ENCODE measurements at places on chromosomes 4 and X.

DNA sequence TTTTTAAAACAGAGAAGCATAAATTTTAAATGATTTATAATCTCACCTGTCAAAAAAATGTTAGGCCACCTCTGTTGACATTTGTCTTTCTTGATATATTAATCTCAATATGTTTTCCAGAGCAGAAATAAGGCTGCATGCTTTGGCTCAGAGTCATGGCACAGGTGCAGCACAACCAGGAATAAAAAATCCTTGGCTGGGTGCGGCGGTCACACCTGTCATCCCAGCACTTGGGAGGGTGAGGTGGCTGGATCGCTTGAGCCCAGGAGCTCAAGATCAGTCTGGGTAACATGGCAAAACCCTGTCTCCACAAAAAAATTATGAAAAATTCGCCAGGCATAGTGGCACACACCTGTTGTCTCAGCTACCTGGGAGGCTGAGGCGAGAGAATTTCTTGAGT, 18.1 kb downstream of the CPLX1 start:
- DNase-seq, result no peak

- no peak for DNase-seq
Observed at GRCh38 chr4:129988957-129989356, 893.0 kb downstream of the C4orf33 start.

DNA sequence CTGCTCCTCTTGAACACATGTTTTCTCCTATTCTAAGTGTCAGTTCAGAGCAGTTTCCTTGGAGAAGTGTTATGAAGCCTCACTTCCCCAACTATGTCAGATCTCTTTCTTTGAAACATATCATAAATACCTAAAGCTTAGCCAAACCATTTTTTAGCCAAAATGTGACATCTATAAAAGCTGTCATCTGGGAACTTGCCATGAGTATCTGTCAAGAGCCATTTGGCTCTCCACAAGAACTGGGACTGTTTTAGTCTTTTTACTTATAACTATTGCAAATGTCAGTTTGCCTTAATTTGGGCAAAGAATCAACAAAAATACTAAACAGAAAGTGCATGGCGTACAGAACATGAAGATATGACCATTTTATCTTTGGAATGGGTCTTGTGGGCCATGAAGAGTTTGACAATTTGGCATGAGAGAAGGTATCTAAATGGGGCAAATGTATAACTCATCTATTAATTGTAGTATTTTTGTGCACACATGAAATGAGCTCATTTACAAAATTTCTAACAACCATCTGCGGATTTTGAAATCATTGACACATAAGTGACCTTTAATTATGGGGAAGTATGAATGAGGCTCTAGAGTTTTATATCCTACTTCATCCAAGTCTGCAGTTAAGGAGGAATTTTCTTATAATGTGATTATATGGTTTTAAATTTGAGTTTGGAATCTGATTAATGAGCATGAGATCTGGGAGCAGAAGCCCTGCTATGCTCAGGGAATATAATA, 129.1 kb upstream of the PACRGL start:
- DNase-seq, result no peak

DNA sequence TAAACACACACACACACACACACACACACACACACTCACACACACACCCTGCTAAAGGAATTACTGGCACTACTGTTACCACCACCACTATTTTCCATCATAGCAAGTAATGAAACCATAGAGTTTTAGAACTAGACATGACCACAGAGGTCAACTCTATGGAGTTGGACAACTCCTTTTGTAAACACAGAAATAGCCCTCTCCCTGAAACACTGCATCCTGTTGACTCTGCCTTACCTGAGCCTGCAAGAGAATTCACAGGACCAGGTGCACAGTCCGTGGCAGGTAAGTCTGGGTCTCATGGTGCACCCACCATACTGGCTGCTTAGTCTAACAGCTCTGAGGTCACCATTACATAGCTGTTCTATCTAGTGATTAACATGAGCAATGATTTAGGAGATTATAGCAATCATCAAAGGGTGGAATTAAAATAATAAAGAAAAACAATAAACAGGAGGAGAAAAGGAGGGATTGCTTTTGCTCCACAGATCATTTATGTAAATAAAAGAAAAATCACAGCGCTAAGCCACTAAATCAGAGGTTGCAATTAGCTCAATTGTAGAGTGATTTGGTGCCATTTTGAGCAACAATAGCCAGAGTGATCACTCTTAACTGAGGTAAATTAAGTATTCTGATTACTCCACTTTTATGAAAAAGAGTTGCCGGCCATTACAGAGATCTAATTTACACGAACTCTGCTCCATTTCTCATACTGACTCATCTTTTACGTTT, 340.0 kb upstream of the RASGEF1B start:
- no peak for DNase-seq

- no peak for DNase-seq
Observed at GRCh38 chr4:95422436-95422835, 126.3 kb downstream of the UNC5C start.

DNA sequence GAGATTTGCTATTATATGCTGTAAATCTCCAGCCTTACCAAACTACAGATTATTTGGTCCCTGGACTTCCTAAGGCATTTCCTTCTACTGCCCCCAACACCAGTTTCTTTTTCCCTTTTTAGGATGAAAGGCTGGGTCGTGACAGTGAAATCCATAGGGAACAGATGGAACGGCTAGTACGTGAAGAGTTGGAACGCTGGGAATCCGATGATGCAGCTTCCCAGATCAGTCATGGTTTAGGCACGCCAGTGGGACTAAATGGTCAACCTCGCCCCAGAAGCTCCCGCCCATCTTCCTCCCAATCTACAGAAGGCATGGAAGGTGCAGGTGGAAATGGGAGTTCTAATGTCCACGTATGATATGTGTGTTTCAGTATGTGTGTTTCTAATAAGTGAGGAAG, 67.9 kb downstream of the PKD2 start:
- no peak for DNase-seq

GRCh38 chrX:9627922-9628321, 137.7 kb downstream of the GPR143 start:
- DNase-seq, result no peak

- DNase-seq, result no peak
Observed at GRCh38 chrX:17372052-17372451, 2.9 kb upstream of the NHS start.

DNA sequence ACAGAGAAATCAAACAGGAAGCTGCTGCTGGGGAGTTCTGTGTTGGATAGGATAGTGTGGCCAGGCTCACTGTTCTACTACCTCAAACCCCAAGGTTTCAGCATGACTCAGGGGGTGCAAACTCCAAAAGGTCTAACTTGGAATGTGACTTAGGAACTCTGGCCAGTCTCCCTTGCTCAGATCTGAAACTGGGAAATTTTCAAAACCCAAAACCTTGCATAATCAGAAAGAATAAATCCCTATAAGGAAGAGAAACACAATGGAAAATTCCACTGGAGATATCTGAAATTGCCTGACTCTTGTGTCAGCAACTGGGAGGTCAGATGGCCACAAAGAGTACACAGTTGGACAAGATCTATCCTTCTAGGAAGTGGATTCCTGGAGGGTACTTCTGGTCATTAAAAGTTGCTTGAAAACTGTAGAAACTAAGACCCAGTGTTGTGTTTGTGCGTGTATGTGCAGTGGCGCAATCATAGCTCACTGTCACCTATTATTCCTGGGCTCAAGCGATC, 58.0 kb downstream of the PPEF2 start:
- DNase-seq, result peak; percentile 87

DNA sequence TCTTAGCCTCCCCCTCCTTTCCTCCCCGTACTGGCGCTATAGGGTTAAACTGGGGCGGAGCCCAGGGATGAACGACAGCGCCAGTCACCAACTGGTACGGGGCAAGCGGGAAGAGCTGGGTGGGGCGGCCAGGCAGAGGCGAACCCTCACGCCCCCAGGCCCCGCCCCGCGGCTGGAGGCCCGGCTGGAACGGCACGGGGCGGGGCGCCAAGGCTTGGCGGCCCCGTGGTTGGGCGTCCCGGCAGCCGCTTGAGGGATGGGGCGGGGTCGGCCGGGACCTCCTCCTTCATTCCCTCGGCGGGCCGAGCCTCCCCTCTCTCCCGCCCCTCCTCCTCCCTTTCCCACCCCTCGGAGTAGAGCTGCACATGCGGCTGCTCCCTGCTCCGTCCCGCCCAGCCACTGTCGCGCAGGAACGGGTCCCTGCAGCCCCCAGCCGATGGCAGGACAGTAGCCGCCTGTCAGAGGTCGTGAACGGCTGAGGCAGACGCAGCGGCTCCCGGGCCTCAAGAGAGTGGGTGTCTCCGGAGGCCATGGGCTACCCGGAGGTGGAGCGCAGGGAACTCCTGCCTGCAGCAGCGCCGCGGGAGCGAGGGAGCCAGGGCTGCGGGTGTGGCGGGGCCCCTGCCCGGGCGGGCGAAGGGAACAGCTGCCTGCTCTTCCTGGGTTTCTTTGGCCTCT, at the start of gene EDA:
EDA (plus strand) TSS at position 335 of the 678 bp plus-strand sequence.
- peak; percentile 43 for DNase-seq

GRCh38 chrX:18861511-18861910, 122.4 kb downstream of the PHKA2 start:
- DNase-seq, result no peak

- DNase-seq, result peak; percentile 44
Observed at GRCh38 chr4:65502131-65502701, 168.1 kb downstream of the EPHA5 start.

DNA sequence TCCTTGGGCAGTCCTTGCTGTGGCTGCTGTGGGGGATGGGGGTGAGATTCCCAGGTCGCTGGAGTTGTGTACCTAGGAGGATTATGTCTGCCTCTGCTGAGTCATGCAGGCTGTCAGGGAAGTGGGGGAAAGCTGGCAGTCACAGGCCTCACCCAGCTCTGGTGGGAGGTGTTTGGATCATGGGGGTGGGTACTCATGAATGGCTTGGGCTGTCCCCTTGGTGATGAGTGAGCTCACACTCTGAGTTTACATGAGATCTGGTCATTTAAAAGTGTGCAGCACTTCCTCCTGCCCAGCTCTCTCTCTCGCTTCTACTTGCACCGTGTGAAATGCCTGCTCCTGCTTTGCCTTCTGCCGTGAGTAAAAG, 24.6 kb upstream of the PDLIM3 start:
- peak; percentile 84 for DNase-seq

- DNase-seq, result no peak
Observed at GRCh38 chrX:70970482-70970995, 39.6 kb upstream of the SLC7A3 start.

- no peak for DNase-seq
Observed at GRCh38 chr4:4870576-4871241, 11.2 kb downstream of the MSX1 start.

GRCh38 chr4:15658781-15659180, 3.6 kb upstream of the FBXL5 start:
- DNase-seq, result no peak

DNA sequence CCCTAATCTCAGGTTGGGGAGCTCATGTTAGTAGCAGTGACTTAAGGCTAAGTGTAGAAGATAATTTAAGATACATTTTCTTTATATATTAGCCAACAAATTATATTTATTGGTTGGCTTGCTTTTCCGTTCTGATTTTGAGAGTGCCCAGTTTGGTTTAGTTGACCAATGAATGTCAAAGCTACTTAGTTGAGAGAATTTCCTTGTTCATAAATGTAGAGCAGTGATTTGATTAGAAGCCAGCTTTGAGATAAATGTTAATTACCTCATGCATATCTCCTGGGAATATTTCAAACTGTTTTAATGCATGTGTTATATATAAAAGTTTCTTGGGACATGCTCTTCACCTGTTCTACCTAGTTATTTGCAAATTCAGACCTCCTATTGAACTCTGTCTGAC, 44.3 kb downstream of the SPATA18 start:
- no peak for DNase-seq

DNA sequence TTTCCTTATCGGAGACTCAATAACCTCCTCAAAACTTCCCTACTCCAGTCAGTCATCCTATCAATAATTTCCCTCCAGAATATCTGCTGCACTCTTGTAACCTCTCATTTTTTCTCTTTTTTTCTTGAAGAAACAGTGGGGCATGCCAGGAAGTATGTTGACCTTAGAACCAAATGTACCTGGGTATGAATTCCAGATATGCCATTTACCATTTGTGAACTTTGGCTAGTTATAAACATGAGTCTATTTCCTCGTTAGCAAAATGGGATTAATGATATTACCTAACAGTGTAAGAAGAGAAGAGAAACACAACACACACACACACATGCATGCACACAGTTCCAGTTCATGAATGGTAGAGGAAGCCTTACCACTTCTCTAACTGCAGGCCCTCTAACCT, 578.2 kb downstream of the FAM133A start:
- DNase-seq, result no peak

DNA sequence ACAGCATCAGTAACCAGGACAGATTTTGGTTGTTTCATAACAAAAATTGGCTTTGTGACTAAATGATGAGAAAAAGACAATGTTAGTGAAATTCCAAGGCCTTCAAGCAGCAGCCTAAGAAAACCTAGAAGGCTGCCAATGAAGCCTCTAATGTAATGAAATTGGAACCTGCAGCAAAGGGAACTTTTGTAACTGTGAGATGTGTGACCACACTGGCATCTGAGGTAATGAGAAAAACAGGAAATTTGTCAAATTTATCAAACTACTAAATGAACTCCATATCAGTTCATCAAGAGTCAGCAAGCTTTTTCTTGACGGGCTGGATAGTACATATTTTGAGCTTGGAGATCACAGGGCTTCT, 30.4 kb upstream of the EMCN start:
- no peak for DNase-seq

- DNase-seq, result peak; percentile 88
Observed at GRCh38 chr4:66564901-66565651, 894.8 kb upstream of the EPHA5 start.

DNA sequence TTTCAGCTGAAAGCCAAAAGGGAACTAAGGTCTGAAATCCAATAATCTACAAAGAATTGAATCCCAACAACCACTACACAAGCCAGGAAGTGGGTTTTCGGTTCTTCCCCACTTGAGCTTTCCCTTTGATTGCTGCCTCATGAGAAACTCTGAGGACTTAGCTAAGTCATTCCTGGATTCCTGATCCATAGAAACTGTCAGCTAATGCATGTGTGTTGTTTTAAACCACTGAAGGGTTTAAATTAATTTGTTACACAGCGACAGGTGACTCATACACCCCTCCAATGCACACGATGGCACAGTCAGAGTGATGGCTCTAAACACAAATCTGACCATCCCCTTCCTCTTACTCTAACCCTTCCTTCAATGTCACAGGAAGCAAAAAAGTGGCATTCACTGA, 282.9 kb downstream of the RAB28 start:
- DNase-seq, result no peak

DNA sequence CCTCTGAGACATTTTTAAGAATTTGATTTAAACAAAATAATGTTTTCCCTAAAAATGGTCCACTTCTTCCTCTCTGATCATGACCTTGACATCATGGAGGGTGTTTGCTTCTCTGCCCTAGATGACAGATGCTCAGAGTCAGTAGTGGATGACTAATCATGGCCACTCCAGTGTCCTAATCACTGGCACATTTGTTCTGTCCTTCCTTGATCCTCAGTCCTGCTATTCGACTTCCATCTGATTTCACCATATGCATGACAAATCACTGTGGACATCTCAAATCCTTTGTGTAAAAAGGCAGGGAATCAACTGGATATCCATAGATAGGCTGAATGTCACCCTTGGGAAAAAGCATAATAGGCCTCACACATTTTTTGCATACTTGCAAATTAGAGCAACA, 9.0 kb downstream of the CRMP1 start:
- DNase-seq, result no peak
